ENCODE measurements at places on chromosomes 5 and 9.

DNA sequence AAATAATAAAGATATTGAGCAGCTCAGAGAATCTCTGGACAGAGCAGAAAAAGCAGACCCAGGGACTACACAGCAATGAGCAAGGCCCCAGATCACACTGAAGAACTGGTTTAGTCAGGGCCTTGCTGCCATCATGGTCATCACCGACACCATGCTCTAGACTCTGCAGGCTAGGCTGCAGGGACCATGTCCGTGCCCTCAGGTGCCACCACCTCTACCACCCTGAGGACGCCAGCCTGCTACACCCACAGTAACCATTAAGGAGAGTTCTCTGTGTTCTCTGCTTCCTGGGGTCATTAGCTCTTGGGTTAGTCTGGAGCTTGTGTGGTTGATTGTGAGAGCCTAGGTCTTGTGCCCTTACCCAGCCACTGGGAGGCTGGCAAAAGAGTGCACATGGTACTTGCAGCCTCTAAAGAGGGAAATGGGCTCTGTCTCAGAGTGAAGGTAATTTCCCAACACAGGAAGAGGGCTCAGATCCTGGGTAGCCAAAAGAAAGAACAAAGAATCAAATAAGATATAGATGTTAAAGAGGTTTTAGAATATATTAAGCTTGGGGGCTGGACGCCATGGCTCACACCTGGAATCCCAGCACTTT, 31.9 kb upstream of the JADE2 start:
- DNase-seq = no peak

- no peak for DNase-seq
Measured at GRCh38 chr9:34079181-34079580, 30.5 kb upstream of the UBAP2 start.

- no peak for DNase-seq
Measured at GRCh38 chr9:18122171-18122570, 351.8 kb upstream of the ADAMTSL1 start.

GRCh38 chr5:159645179-159645846, 271.0 kb upstream of the ADRA1B start:
- no peak for DNase-seq

- DNase-seq = no peak
Measured at GRCh38 chr9:78363221-78363620, 66.3 kb downstream of the PSAT1 start.

- no peak for DNase-seq
Measured at GRCh38 chr9:69326261-69326660, 1.2 kb downstream of the ENTREP1 start.

DNA sequence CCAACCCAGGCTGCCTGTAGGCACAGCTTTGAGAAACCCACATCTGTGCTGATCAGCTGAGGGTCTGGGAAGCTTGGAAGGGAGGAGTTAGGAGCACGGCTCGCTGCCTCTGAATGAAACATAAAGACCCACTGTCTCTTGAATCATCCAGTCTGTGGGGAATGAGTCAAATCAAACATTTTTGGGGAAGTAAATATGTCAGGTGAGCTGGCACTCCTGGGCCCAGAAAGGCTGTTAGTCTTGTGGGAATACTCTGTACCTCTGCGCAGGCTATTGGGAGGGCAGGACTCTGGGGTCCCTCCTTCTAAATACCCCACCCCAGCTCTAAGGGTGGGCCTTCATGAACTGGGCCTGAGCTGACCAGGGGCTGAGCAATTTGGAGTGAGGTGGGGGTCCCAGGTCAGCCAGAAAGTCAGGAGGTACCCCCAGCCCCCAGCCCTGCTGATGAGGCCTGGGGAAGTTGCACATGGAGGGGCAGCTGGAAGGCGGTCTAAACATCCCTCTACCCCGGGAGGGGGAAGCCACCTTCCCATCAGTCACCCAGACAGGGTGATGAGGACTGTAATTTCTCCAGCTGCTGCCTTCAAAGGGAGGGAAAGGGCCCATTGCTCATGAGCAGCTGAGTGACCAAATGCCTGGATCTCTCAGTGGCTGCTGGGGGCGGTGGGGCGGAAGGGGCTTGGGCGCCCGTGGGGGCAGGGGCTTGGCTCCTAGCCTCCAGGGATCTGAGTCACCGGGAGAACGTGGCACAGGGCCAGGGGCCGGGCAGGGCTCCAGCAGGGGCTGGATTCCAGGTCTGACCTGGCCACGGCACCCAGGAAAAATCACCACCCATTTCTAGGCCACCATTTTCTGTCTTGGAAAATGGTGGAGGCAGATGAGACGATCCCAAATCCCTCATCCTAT, 10.8 kb downstream of the FIBCD1 start:
- DNase-seq = no peak

DNA sequence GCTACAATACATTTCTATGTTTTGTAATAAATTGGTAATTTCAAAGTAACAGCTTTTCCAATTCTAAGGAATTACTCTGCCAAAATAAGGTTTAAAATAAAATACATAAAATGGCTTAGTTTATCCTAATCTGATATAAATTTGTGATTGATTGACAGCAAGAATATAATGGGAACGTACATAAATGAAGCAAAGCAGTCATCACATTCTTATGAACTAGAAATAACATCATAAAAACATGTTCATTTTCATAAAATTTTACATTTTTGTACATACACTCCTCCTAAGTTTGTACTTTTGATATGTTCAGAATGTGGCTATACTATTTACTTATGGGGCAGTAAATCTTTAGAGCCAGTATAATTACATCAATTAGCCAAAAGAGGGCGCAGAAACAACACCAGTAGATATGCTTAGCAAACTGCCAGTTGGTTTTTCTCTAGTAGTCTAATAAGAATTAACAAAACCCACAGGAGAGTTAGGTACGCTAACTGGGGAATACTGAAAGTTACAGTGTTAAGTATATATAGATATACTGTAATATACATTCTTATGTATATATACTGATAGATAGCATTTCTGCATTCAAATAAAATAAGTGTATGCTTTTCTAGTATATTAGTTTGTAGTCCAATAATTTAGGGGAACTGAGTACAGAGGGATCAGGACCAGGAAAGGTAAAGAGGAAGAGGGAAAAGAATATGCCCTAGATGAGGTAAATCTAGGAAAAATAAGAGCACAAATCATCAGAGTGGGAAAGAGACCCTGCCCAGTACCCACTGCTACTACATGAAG, 76.8 kb downstream of the ZDHHC21 start:
- DNase-seq = no peak

GRCh38 chr5:174425271-174425963, 299.0 kb upstream of the MSX2 start:
- no peak for DNase-seq

DNA sequence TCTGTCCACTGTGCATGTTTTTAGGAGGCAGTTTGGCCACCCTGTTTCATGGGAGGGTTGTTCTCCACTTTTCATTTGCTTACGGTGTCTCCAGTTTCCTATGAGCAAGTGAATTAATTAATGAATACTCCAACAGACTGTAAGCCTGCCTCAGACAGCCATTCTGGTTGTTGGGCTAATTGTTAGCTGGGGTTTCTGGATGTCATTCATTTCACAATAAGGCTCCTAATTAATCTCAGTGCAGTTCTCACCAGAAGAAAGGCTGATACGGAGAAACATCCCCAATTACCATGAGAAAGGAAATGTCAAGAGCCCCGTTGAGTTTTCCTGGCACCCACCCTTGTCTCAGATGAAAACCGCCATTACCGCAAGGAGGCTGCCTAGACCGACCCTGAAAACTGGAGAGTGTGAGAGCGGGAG, 75.8 kb downstream of the MAP1B start:
- no peak for DNase-seq

GRCh38 chr5:26386532-26386931, 651.9 kb downstream of the CDH9 start:
- DNase-seq = no peak

GRCh38 chr5:137660349-137660817, 75.5 kb downstream of the KLHL3 start:
- DNase-seq = peak; percentile 86

- no peak for DNase-seq
Measured at GRCh38 chr5:94901191-94901979, 282.9 kb downstream of the SLF1 start.

DNA sequence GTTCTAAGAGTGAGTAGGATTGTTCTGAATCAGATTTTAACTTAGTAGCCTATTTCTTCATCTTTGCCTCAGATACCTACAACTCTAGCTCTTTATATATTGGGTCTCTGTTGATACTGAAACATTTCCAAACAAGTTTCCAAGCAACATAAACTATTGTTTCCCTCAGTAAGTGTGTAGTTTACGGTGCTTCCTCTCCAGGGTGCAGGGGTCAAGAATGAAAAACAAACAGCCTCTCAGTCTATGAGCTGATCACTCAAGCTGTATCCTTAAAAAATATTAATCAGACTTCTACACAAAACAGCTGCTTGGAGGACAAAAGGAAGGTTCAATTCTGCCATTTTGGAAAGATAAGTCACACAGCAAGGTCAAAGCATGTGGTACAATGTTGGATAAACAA, 75.0 kb downstream of the ADAMTS12 start:
- DNase-seq = no peak

GRCh38 chr9:121886759-121887485, 206.2 kb downstream of the TTLL11 start:
- DNase-seq = no peak

DNA sequence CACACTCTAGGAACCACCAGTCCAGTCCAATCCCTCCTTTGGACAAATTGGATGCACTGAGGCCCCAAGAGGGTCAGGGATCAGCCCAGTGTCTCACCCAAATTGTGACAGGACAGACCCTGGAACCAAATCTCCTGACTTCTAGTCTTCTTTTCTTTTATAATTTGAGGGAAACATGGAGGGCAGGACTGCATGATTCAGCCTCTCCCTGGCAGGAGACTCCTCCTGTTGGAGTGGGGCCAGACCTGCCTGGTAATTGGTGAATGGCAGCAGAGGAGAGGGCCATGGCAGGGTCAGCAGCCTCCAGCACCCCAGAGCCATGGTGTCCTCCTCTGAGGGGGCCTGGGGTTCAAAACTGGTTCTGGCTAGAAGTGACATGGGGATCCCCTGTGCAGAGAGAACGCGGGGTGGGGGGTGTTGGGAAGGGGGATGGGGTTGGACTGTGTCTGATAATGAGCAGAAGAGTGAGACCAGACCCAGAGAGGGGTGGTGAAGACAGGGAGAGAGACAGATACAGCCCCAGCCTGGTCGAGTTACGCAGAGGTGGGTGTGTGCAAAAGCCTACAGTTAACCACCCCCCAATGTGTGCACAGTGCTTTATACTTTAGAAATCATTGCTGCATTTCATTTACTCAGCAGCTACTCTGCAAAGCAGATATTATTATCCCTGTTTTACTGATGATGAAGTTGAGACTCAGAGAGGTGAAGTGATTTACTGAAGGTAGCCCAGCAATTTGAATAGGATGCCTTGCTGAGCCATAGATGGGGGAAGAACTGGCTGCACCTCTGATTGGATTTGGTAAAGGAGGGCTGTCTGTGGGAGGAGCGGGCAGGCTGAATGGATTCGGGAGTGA, 3.8 kb upstream of the SYNPO start:
- no peak for DNase-seq

GRCh38 chr5:111299067-111299481, 74.9 kb downstream of the CAMK4 start:
- DNase-seq = no peak
